ENCODE measurements at places on chromosomes 16 and 17.

GRCh38 chr17:44346064-44346844 is 1.2 kb downstream of the GRN start:
- DNase-seq = no peak

GRCh38 chr17:57868007-57868909 is 18.4 kb upstream of the MRPS23 start:
- no peak for DNase-seq

GRCh38 chr17:40960144-40960543 is 6.6 kb downstream of the KRT39 start:
- DNase-seq = no peak

GRCh38 chr17:44733753-44734152 is 25.0 kb upstream of the ADAM11 start:
- no peak for DNase-seq

DNA sequence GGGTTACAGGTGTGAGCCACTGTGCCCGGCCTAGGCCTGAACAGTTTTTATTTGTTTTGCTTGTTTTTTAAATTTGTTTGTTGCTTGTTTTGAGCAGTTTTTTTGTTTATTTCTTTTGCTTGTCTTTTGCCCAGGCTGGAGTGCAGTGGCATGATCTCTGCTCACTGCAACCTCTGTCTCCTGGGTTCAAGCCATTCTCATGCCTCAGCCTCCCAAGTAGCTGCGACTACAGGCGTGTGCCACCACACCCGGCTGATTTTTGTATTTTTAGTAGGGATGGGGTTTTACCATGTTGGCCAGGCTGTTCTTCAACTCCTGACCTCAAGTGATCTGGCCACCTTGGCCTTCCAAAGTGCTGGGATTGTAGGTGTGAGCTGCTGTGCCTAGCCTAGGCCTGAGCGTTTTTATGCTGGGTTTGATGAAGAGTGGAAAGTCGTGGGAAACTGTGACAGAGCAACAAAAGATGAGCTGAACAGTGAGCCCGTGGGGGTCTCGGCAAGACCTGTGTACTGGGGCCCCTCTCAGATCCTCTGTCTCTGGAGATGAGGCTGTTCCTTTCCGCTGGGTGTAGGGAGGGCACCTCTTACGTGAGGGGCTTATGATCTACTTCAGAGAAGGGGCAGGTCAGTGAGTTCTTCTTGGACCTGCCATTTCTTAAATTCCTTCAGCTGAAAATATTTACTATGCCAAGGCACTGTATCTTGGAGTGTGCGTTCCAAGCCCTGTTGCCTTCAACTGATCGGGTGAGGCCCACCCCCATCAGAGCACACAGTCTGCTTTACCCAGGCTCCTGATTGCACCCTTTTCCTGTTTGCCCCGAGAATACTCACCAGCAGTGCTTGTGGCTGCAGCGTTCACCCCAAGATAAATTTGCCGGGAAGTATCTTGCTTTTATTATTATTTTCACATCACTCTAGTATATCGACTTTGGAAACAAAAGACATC is 322.1 kb downstream of the SEC14L1 start:
- DNase-seq = no peak

DNA sequence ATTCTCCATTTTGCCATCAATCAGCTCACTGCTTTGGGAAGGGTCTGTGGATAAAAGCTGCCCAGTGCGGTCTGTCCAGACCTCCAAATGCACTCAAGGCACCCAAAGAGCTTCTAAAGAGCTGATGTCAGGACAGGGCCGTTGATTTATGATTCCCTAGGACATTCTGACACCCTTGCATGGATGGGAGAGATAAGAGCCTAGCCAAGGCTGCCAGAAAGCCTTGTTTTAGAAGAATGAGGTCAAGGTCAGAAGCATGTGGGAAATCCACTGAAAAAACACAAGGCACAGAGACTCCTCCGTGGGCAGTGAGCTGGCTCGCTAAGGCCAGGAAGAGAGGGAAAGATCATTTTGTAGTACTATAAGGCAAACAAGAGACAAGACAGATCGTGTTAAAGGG is 214.0 kb downstream of the CDH11 start:
- DNase-seq = no peak

DNA sequence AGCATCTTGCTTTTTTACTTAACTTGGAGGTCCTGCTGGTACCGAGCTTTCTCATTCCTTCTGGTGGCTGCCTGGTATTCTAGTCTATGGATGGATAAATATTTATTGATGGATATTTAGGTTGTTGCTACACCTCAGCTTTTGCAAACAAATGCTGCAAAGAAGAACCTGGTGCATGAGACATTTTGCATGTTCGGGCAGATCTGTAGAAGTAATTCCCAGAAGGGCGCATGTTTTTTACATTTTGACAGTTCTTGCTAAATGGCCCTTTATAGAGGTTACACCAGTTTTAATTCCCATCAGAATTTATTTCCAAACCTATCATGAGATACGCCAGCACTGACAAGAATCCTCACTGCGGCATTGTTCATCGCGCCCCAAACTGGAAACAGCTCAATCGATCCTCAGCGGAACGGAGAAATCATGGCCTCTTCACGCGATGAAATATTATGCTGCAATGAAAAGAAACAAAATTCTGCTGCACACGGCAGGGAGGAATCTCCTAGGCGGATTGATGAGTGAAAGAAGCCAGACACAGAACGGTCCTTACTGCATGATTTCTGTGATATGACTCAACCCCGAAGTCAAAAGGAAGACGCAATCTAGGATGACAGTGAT is 68.0 kb upstream of the CREBBP start:
- DNase-seq = no peak

- no peak for DNase-seq
Measured at GRCh38 chr17:80025140-80025539, 10.5 kb downstream of the TBC1D16 start.

GRCh38 chr16:67907397-67908180 is 14.5 kb downstream of the PSKH1 start:
- DNase-seq = no peak

GRCh38 chr16:83913245-83913633 is 14.3 kb downstream of the MLYCD start:
- no peak for DNase-seq

DNA sequence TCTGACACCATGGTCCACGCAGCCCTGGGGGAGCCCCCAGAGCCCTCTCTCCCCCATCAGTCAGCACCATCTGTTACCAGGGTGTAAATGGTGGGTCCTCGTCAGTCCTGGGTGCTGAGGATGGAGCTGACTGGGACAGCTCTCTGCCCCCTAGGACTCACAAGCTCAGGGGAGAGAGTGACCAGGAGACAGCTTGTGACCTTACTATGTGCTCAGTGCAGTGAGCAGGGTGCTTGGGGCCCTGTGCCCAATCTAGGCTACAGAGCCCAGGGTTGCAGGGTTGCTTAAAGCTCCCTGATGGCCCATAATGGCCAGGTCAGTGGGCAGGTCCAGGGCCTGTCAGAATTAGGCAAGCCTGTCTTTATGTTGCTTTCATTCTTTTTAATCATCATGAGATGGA is 11.3 kb downstream of the MMP2 start:
- DNase-seq = no peak

DNA sequence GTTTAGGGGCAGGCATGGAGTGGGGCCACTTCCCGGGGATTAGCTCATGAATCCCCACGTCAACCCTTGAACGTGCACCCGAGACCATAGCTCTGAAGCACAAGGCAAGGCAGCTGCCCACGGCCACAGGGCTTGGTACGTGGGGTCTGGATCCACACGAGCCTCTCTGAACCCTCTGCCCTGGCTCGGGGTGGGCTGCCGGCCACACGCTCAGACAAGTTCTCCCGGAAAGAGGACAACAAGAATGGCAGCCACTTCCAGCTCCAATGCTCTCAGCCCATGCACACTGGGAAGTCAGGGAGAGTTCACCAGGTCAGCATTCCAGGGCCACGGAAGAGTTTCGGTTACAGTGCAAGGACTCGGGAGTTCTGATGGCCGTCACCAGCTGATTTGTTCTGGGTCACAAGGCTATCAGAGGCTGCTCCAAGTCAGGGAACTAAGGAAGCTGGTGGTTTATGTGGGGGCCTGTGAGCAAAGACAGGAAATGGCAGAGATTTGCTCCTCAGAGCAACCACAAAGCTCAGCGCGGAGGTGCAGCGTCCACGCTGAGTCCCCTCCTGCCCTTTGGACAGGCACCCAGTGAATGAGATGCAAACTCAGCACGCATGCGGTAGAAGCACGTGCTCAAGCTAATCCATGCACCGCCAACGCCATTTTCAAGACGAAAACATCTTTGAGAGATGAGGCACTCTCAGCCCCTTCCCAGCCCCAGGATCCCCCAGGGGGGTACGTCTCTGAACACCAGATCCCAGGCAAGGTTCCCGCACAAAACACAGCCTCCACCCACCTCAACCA is 356.4 kb downstream of the FOXL1 start:
- no peak for DNase-seq

DNA sequence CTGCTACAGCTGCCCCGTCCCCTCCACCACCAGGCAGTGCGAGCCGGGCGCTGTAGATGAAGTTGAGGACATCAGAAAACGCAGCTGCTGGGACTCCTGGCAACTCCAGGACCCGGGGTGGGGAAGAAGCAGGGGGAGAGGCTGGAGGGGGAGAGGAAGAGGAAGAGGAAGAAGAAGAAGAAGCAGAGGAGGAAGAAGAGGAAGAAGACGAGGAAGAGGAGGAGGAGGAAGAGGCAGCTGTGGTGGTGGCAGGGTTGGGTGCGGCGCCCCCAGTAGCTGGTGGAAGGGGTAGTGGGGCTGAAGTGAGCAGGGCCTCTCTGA is 13.2 kb downstream of the ZBTB4 start:
- no peak for DNase-seq

GRCh38 chr17:29867643-29868181 is 62.3 kb downstream of the SSH2 start:
- DNase-seq = no peak

DNA sequence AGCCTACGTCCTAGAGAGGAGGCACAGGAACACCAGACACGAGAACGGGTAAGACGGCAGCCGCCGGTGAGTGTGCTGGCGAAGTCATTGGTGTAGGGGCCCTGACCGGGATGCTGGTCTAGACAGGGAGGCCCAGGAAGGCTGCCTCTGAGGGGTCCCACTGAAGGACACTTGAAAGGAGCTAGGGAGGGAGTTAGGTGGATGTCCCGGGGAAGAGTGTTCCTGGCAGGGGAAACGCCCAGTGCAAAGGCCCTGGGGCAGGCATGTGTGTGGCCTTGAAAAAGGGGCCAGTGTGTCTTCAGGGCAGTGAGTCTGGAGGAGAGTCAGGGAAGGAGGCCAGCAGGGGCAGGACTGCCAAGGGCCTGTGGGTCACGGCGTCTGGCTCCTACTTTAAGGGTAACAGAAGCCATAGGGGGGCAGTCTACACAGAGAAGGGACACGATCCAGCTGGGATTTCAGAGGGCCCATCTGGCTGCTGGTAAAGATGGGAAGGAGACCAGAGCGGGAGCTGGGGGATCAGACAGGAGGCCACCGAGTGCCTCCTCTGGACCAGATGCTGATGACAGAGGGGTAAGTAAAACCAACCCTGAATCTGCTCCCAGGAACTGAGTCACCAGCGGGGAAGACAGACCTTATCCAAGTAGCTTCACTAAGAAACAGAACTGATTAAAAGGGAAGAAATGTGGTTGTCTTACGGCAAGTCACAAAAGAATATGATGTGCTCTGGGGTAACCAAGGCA is 115.9 kb downstream of the LITAF start:
- no peak for DNase-seq

- DNase-seq = no peak
Measured at GRCh38 chr16:19868421-19868820, 16.2 kb downstream of the GPRC5B start.

DNA sequence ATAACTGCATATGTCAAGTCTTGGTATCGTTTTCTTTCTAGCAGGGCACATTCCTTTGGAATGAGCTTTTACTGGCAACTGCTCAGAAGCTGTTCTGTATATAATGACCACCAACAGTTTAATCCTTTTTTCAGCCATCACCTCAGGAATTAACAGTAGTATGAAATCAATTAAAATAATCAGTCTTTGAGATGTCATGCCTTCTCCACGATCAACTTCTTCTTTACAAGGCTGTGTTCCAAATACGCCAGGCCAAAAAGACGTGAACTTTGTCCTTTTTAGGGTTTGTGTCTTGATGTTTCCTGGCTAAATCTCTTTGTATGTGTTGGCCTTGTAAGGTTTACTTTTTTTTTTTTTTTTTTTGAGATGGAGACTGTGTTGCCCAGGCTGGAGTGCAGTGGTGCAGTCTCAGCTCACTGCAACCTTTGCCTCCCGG is 54.9 kb downstream of the ABCC1 start:
- no peak for DNase-seq

DNA sequence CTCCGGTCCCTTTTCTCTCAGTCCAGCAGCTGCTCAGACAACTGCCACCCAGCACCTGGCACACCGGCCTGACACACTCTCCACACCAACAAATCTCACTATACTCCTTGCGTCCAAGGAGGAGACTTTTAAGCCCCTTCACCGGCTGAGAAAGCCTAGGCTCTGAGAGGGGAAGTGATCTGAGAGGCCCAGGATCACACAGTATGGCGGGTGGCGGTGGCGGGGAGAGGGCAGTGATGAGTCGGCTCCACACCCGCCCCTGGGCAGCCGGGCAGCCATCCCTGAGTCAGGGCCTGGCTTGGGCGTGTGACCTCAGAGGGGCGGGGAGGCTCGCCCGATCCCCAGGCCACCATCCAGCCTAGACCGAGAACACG is 569 bp downstream of the FLII start:
- no peak for DNase-seq

DNA sequence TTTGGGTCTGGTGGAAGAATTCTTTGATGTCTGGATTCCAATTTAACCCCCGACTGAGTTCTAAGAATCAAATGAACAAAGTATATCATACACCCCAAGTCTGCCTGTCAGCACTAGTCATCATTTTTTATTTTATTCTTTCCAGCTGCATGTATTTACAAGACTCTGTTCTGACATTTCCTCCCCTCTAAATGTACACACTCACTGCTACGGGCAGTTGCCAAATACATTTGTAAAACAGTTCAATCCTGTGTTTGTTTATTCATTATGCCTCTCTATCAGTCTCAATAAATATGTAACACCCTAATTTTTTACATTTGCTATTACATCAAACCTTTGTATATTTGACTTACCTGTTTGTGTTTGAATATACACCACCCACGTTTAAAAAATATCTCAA is 422.3 kb upstream of the PSMD7 start:
- no peak for DNase-seq

DNA sequence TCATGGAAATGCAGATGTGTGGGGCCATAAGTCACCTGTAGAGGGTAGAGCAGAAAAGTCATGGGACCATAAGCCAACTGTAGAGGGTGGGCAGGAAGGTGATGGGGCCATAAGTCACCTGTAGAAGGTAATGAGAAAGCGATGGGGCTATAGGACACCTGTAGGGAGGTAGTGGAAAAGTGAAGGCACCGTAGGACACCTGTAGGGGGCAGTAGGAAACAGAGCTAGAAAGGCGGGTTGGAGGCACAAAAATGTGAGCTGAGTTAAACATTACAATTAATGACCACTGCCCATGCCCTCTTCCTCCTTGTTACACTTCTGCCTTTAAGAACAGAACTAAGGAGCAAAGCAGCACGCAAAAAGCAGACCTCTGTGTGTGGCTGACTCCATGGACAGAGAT is 150.1 kb downstream of the SHISA6 start:
- DNase-seq = no peak

DNA sequence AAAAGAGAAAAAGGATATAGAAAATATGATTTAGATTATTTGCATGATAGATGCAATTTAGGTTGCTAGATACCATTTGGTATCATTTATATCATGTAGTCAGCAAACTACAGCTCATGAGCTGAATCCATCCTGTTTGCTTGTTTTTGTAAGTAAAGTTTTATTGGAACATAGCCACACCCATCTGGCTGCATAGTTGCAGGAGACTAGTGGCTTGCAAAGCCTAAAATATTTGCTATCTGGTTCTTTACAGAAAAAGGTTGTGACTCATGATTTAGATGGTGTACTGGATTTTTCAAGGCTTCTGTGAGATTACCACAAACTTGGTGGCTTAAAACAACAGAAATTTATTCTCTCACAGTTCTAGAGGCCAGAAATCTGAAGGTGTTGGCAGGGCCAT is 49.9 kb downstream of the MAP2K4 start:
- no peak for DNase-seq
